ENCODE measurements at places on chromosomes 2 and 18. TPM values are rescaled to one million over a fixed set of nuclear protein-coding genes. Genes with fewer than 3 reads are reported as not detected.

Gene CAB39
- polyA plus RNA-seq: 81.3 TPM

GRCh38 chr2:56231361-56231760 lies 47.6 kb downstream of the CCDC85A start:
- H3K27ac ChIP-seq: no peak overlapping the region
- H3K4me3 ChIP-seq: no peak overlapping the region
- H3K36me3 ChIP-seq: no peaks in the 10 kb centered on the region
- H3K4me1 ChIP-seq: no peaks in the 10 kb centered on the region
- no peak for DNase-seq

GRCh38 chr2:200095436-200095835 lies 140.1 kb downstream of the MAIP1 start:
- H3K27ac ChIP-seq: no peak overlapping the region
- no peak for DNase-seq
- H3K4me3 ChIP-seq: no peak overlapping the region
- H3K36me3 ChIP-seq: no peaks in the 10 kb centered on the region

DNA sequence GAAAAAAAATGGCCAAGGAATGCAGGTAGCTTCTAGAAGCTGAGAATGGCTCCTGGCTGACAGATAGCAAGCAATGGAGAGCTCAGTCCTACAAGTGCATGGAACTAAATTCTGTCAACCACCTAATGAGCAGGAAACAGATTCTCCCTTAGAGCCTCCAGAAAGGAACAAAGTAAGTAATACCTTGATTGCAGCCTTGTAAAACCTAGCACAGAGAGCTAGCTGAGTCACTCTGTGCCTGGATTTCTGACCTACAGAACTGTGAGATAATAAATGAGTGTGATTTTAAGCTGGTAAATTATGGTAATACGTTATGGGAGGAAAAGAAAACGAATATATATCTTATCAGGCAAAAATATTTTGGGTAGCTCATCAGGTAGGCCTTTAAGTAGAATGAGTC lies 7.4 kb upstream of the LNPK start:
- H3K36me3 ChIP-seq: no peaks in the 10 kb centered on the region
- H3K4me3 ChIP-seq: no peak overlapping the region
- H3K27ac ChIP-seq: no peak overlapping the region
- no peaks in the 10 kb centered on the region for H3K4me1 ChIP-seq
- DNase-seq: no peak
- H3K27me3 ChIP-seq: no peaks in the 10 kb centered on the region

All from large intestine (tissue), 12 donors.